Stimulated activated CD4-positive, alpha-beta T cell treated with anti-CD3 and anti-CD28 coated beads, TNF-alpha, amount 100 ng/mL, for 4 hours (primary cell): ENCODE measurements at places on chromosomes 1 and 21.

- no peak for DNase-seq
Observed at GRCh38 chr21:45991606-45992300, 10.2 kb downstream of the COL6A1 start.

DNA sequence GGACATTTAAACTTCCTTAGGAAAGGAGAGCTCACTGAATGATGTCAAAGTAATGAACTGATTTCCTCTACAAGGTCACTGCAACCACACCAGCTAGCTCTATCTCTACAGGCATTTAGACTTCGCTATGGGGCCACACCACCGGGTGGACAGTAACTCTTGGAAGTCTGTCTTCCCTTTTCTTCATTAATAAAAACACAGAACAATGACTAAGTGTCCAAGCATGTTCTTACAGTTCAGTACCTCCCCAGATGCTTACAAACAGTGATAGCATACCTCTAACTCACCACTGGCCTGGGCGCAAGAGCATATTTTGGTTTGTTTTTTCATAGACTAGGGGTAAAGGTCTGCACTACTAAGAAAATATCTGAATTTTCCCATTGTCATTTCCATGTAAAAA, 54.6 kb downstream of the SIM2 start:
- DNase-seq = no peak

DNA sequence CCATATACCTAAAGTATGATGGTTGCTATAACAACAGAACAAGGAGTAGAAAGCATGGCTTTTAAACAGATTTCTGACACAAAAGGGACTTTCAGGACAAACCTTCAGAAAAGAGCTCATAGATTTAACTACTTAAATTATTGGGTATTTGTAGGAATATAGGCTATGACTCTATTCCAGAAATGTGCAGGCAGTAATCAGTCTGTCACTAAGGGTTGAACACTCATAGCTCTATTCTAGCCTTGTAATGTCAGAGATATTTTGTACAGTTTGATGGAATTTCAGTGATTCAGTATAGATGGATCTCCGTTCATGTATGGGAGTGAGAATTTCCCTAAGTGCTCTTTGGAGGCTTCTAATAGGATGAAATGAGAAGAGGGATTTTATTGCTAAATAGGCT, 82.8 kb downstream of the EXTL2 start:
- no peak for DNase-seq

GRCh38 chr21:33774551-33774950, 132.2 kb downstream of the ITSN1 start:
- no peak for DNase-seq

DNA sequence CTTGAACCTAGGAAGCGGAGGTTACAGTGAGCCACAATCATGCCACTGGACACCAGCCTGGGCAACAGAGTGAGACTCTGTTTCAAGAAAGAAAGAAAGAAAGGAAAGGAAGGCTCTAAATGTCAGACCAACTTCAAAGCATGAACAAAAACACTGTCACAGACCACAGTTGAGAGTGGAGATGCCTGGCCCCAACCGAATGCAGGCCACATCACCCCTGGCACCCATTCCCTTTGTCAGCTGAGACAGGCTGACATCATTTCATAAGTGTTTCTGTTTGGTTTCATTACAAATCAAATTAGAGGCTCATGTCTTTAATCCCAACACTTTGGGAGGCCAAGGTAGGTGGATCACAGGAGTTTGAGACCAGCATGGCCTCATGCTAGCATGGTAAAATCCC, 28.6 kb upstream of the NADK start:
- DNase-seq = no peak

DNA sequence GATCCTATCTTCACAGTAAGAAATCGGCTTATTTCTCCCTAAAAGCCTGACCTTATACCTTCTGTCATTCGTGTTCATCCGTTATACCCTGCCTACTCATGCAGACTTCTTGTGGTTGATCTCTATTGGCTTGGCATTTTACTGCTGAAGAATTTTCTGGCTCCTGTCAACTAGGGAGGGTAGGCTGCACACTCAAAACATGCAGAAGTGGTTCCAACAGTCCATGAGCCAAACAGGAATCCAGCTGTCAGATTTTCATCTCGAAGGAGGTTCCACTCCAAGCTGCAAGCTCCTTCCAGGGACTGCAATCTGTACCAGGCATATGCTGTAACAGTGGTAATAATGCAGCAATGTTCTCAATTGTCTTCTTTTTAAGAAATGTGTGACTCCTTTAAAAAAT, 10.1 kb downstream of the DNAJC11 start:
- no peak for DNase-seq

DNA sequence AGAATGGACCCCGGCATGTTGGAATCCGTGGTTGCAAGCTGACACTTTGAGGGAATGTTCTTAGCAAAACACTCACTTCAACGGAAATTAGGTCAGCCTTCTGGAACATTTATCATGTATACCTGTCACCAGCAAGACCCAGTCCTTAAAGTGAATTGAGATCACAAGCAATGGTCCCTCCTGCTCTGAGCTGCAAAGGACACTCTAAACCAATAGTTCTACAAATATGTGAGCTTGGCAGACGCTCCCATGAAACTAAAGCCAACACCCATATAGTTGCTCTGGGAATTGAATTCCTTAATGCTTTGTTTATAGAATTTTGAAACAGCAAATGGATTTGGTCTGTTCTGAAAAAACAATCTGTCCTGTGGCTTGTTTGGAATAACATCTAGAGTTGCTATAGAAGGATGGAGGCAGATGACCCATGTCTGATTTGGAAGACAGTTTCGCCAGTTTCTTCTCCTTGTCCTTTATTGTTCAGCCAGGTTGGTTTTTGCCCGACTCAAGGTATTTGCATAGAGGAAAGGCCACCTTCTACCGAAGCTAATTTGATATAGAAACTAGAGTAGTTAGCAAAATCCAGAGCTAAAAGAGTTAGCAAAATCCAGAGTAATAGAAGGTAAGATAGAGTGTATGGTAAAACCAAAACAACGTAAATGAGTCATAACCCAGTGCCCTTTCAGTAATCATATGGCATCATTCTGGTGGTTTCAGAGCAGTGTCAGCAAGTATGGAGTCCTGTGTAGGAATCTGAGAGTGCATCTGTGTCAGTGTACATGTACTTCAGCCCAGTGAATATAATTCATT, 236.2 kb downstream of the NFIA start:
- DNase-seq = no peak
